GF-D8 (cell line): ENCODE measurements at places on chromosomes 5 and 9.
A peak's percentile ranks its signal among the peaks of the same experiment; 100 is the strongest.

DNA sequence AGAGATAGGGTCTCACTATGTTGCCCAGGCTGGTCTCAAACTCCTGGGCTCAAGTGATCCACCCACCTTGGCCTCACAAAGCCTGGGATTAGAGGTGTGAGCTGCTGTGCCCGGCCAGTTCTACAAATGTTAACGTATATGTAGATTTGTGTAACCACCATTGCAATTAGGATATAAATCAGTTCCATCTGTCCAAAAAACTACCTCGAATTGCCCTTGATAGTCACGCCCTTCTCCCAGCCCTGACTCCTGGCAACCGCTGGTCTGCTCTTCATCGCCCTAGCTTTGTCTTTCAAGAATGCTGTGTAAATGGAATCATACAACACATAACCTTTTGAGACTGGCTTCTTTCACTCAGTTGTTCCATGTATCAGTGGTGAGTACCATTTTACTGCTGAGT, 46.1 kb upstream of the PPARGC1B start:
- DNase-seq: no peak

DNA sequence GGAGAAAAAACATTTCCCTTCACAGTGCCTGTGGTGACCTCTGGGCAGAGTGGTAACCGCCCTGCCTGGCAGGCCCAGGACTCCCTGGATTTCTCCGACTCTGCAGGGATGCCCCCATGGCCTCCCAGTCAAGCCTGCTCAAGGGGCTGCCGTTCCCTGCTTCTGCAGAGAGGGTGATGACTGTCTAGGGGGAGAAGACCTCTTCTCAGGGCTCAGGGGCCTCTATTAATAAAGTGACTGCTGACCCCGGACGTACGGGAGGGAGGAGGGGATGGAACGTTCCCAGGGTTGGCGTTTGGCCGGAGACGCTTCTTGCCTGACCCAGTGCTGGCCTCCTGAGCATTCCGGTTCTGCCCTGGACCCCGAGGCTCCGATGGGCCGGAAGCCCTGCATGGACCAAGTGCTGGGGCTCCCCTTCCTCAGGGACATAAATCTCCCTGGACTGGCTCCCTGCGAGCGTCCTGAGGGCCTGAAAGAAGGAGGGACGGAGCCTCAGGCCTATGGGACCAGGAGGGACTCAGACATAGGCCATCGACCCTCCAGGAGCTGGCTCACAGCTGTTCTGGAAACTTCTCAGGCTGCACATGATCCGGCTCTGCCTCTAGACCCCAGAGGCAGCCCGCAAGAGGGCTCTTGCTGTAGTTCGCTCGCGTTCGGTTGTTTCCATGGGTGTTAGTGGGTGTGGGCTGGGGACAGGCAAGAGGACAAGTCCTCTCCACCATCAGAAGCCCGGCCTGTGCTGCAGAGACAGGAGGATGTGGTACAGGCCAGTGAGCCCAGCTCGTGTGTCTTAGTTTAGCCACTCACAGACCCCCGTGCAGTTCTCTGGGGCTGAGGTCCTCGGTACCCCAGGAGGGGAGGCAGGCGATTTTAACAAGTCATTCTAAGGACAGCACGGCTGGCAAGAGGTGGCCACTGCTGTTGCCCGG, 8.1 kb upstream of the RNU6ATAC start:
- DNase-seq: no peak

- no peak for DNase-seq
These were observed 5.4 kb upstream of the LCN15 start for GRCh38 chr9:136769710-136770191.

DNA sequence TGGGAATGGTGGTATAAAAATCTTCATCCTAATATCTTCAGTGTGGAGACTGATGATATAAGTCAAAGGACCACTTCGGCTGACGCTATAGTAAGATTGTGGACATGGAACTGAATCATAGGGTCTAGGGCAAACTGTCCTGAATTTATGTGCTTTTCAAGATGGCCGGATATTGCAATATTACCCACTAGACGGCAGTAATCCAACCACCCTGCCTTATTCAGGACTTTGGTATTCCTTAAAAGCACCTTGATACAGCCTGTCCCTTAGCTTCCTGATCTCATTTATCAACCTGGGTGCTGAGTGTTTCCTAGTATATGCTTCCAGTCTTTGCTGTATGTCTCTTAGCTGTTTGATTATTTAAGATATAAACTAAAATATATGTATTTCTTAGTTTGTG, 71.2 kb upstream of the COX7C start:
- no peak for DNase-seq

GRCh38 chr9:4225291-4226028, 74.4 kb downstream of the GLIS3 start:
- DNase-seq: no peak

GRCh38 chr5:120499876-120500563, 35.9 kb downstream of the PRR16 start:
- no peak for DNase-seq

GRCh38 chr5:145854651-145855258, 18.1 kb downstream of the GRXCR2 start:
- DNase-seq: peak; percentile 57

DNA sequence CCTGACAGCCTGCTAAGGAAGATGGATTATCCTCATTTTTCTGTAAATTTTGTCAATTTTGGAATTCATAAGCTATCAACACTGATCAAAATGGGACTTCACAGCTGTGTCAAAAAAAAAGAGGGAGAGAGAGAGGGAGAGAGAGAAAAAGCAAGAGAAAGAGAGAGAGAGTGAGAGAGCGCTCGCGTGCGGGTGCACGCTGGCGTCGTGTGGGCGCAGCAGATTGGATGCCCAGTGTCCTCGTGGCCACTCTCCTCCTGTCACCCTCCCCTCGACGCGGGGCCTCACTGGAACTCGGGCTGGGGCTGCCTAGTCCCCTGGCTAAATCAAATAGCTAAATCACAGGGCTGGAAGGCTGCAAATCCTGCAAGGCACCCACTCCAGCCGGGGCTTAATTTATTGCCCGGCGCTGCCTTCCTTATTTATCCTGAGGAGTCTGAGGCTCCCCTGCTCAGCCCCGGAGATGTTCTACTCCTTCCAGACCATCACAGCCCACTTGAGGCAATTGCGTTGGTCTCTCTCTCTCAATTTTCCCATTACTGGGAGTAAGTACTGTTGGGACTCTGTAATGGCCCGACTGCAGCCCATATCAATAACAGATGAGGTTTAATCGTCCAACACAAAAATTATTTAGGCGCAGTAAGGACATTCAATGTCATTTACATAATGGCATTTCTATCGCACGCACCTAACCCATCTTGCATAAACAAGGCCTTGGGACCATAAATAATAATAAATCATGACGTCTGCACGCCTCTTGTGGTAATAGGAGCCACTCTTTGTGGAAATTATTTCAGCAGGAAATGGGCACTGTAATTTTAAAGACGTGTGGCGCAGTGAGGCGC, 94.2 kb downstream of the PAX5 start:
- no peak for DNase-seq

GRCh38 chr9:27645161-27645840, 72.0 kb upstream of the C9orf72 start:
- no peak for DNase-seq

GRCh38 chr9:1404940-1405339, 354.8 kb downstream of the DMRT2 start:
- DNase-seq: no peak
